NCI-H1694 (cell line): ENCODE measurements at places on chromosomes 6 and 20.

GRCh38 chr20:51946586-51946985 is 144.3 kb upstream of the SALL4 start:
- no peak for DNase-seq

DNA sequence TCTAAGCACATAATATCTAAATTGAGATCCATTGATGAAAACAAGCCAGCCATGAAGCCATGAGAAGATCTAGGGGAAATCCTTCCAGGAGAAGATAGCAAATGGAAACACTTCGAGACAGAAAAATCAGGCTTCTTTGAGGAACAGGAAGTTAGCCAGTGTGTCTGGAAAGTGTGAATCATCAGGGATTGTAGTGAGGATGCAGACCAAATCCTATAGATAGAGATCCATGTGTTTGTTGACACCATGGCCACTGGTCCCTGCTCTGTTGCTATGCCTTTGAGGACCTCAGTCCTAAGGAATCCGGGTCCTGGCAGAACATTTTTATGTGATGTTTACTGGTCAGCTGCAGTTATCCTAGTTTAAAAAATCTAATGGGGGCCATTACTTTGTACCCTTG is 6.6 kb upstream of the ELOVL2 start:
- no peak for DNase-seq

DNA sequence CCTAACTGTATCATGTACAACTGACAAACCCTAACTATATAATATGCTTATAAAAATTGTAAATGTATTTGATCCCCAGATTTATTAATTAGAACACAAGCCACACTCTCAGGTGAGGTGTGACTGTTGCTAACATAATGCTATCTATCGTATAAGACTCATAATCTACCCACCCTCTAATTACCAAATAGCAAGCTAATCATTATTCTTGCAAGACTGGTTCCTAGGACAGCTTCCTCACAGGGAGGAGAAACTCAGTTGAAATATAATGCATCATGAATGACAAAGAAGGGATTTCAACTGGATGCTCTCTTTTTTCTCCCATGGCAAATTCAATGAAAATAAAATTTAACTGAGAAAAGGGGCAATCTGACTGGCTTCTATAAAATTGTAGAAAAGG is 35.4 kb downstream of the ELOVL4 start:
- DNase-seq, result no peak

GRCh38 chr6:34126419-34126818 is 19.5 kb downstream of the GRM4 start:
- no peak for DNase-seq

DNA sequence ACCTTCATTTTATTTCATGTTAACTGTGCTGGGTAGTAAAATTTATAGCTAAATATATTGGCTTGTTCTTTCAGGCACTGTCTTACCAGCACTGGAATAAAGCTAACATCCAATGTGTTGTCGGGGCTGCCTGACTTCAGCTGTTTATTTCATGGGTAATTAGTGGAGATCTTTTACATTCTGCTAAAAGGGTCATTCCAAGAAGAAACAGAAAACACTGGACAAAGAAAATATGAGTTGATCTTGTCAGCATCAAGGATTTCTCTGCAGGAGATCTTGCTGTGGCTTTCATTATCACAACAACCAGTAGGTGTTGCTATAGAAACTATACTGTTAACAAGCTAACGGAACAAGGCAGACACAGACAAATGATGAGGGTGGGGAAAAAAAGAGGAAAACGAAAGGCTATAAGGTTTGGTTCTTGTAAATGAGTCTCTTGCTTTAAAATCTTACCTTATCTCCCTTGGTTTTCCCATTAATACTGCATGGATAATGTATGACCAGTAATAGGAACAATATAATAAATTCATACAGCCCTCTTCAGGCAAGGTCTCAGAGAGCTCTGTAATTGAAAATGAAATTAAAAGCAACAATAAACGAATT is 206.8 kb downstream of the SIM1 start:
- DNase-seq, result no peak

GRCh38 chr20:47984437-47984836 is 199.2 kb upstream of the SULF2 start:
- no peak for DNase-seq

DNA sequence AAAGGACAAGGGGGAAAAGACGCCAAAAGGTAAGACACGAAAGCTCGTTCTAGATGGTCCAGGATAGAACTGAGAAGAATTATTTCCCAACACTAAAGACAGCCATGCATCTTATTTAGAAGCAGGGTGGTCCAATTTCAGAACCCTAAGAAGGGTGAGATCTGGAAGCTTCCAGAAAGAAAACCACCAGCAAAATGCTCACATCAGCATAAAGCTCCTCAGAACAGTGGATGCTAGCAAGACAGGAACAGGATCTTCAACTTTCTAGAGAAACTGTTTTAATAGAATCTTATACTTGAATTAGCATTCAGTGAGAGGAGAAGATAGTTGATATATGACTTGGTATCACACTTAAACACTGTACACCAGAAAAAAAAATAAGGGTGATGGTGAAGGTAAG is 101.5 kb downstream of the ZFP64 start:
- no peak for DNase-seq

- no peak for DNase-seq
Measured at GRCh38 chr20:15818651-15819071, 754.6 kb downstream of the KIF16B start.

DNA sequence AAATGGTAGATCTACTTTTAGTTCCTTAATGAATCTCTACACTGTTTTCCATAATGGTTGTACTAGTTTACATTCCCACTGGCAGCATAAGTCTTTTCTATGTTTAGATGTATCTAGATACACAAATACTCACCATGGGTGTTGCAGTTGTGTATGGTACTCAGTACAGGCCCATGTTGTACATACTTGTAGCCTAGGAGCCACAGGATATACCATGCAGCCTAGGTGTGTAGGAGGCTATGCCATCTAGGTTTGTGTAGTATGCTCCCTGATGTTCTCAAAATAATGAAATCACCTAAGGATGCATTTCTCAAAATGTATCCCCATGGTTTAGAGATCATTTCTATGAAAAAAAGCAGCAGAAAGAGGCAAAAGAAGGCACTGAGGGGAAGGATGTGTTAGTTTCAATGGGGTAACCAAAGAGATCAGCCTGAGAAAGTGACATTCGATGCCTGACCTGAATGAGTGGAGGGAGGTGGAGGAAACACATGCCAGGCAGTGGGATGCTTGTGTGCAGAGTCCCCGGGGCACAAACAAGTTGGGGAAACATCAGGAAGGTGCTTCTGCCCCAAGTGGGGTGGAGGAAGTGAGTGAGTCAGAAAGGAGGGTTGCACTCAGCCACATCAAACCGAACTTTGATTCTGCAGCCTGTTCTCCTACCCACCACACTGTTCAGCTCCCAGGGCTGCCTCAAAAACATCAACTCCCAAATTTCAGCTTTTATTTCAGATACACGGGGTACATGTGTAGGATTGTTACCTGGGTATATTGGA is 191.2 kb downstream of the ZNF217 start:
- no peak for DNase-seq

GRCh38 chr6:4253604-4254231 is 118.3 kb upstream of the ECI2 start:
- no peak for DNase-seq

DNA sequence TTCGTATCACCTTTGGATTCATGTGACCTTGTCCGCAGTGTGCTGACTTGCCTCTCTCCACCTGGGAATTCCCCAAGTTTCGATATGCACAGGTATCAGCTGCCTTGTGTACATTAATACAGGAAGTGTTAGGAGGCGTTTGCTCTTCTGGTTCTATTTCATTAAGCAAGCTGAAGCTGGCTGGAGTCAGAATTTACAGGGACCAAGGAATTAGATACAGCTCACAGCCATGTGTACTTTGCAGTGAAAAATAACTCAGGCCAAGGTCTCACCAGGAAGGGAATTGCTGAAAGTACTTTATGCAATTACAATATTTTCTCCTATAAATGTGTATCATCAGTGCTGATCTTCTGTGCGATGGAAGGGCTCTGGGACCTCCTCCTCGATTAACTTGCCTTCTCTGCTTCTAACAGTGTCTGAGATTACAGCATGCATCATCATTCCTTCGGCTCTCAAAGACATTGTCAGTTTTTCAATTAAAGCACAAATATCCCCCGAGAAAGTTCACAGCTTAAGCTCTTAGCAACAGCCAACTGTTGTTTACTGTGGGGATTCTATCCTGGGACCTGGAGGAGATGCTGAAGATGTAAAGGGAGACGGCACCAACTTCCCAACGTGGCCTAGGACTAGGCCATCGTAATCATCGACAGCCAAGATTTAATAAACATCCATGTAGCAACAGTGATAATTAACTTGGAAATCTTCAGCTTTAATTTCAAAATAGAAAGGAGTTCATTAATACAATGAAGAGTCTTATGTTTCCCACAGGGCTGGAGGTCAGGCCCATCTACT is 13.8 kb upstream of the TIAM2 start:
- no peak for DNase-seq

DNA sequence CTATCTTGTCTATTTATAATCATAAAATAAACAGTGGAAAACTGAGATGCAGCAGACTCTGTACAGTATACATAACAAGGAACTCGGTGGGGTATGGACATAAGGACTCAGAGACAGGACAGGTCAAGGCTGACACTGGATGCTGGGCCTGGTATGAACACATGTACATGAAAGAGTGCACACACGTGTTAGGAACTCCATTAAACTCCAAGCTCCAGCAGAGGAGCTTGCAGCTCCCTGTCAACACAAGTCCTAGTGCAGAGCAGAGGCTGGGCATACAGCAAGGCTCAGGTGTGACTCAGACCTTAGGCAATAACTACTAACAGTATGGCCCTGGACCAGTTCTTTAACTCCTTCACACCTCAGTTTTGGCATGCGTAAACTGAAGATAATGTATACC is 17.1 kb downstream of the NAPB start:
- no peak for DNase-seq

DNA sequence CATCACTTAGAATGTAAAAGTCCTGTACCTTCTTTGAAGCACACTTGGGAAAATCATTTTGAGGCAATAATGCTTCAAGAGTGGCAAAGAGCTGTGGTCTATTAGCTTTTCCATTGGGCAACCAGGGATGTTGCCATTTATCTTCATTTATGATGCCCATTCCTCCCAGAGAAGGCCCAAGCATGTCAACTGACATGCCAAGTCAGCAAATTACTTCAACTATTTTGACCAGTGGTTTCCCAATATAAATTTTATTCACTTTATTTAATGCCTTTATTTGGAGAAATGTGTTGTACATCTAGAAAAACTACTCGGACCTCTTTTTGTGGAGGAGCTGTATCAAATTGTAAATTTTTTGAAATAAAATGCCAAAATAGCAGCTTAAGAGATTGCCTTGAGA is 164.1 kb upstream of the PCSK2 start:
- no peak for DNase-seq

DNA sequence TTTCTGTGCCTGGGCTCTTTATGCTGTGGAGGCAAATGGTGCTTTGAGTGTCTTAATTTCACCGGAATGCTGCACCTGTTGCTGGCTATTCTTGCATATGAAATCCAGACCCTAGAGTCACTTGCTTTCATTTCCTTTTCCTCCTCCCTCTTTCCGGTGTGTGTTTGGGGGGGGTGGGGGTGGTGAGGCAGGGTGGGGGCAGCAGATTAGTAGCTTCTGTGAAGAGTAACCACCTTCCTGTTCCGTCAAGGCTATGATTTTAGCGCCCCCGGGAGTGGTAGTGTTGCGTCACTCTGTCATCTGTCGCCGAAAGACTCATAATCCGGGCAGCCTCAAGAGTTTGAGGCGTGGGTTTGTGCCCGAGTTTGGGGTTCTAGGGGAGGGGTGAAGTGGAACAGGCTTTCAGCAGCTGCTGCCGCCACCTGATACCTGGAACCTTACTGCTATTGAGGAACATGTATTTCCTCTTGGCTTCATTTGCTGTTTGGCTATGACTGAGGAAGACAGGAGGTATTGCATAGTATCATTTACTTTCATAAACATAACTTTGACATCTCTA is 49.1 kb downstream of the UTRN start:
- no peak for DNase-seq

DNA sequence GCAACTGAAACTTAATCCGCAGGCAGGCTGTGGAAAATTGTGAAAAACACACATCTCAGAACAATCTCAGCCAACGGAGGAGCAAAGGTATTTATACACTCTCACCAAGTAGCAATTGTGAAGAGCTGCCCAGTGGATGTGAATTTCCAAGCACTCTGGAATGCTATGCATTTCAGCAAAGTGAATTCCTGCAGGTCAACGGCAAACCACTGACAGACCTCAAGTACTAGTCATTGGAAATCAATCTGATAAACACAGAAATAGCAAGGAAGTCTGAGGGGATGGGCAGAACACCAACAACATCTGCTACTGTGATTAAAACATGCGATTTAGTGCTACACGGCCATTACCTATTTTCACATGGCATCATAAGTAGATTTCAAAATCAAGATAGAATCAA is 429.1 kb downstream of the HTR1B start:
- no peak for DNase-seq

GRCh38 chr6:160259598-160259997 is 977 bp upstream of the SLC22A2 start:
- no peak for DNase-seq

GRCh38 chr20:4656491-4656890 is 65.2 kb upstream of the PRND start:
- DNase-seq, result no peak

DNA sequence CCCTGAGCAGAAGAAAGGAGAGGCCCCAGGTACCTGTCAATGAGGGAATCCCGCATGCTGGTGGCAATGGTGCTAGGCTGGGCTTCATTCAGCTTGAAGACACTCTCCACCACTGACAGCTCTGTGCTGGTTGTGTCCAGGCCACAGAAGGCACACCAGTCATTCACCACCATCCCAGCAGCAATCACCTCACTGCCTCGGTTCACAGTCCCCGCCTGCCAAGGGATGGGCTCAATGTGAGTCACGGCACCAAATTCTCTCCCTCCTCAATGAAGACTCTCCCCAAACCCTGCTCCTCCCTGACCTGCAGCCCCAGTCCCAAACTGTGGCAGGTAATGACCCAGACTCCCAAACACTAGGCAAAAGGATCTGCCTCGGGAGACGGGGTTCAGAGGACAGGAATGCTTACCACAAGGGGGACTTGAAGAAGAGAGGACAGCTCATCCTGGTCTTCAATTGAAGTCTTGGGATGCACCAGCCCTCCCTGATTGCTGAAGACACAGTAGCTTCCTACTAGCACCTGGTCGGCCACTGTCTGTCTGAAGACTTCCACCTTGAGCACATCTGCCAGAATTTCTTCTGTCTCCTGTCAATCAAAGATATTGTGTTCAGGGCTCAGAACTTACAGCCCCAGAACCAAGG is 1.7 kb upstream of the MMP24OS start:
- DNase-seq, result no peak

DNA sequence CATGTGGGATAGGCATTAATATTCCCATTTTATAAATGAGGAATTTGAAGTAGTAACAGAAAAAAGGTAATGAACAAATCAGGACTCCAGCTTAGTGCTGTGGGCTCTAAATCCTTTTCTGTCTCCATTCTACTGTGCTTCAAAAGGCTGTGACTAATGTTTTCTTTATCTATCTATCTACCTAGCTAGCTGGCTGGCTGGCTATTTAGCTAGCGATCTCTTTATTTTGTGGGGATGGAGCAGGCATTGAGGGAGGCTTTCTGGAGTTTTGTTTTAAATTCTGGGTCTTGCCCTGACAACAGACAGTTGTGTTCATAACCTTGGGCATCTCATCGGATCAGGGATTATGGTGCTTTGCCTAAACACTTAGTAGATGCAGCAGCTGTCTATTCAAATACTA is 139.2 kb downstream of the SOX4 start:
- no peak for DNase-seq

GRCh38 chr20:62291251-62292066 is 11.3 kb upstream of the ADRM1 start:
- no peak for DNase-seq
